Stimulated activated CD4-positive, alpha-beta T cell treated with anti-CD3 and anti-CD28 coated beads, Interleukin-2, amount 100 ng/mL, for 4 hours (primary cell): ENCODE measurements at places on chromosomes 11 and 22.

GRCh38 chr11:78292109-78292803 lies 103.5 kb downstream of the USP35 start:
- DNase-seq = no peak

GRCh38 chr11:128604723-128605122 lies 17.4 kb upstream of the ETS1 start:
- no peak for DNase-seq

DNA sequence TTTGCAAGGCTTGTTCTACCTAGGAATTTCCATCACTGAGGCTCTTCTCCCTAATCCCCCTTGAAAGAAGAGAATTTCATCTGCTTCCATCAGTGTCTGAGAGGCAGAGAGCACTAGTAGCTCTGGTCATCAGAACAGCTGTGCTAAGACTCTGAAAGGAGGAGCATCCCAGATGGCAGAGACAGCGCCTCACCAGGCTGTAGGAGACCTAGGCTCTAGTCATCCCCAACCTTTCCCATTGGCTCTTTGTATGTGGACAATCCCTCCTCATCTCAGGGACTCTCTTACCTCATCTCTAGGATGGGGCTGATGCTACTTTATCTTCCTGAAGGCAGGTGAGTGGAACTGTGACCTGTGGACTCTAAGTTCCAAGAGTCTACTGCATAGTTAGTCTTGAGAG lies 8.8 kb upstream of the OR9I1 start:
- no peak for DNase-seq

GRCh38 chr11:19551457-19551856 lies 161.2 kb upstream of the NAV2 start:
- DNase-seq = no peak

- no peak for DNase-seq
Measured at GRCh38 chr11:113193016-113193415, 121.4 kb upstream of the TTC12 start.

DNA sequence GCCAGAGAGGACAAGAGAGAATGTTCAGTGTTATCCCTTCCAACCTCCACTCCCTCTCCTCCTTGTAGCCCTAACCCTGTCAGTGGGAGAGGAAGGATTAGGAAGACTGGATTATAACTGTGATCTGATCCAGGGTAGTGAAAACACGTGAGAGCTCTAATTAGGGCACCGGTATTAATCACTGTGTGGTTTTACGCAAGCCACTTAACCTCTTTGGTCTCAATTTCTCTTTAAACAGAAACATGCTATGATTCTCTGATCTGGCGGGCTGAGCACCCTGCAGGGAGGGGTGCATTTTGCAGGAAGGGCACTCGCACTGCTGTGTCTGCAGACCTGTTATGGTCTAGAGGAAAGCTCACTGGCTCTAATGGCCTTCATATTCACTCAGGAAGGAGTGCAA lies 11.5 kb downstream of the RPL27A start:
- no peak for DNase-seq
